ENCODE measurements at places on chromosomes 3 and 15.

- no peak for DNase-seq
Observed at GRCh38 chr15:64045774-64046420, 388 bp downstream of the DAPK2 start.

DNA sequence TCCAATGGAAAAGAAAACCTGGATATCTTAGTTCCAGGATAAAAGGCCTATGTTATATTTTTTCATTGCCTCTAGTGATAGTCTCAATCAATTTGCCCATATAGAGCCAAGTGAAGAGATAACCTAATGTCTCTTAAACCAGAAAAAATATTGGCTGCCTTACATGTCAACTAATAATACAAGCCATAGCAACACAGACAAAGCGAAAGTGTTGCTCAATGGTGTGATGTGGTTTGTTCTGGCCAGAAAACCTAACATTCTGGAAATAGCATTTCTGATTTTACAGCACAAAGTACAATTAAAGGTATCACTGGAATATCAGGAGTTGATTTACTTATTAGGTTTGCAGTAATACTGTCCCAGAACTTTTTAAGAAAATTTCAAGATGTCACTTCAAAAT, 101.5 kb downstream of the ATP8B4 start:
- DNase-seq = no peak

- no peak for DNase-seq
Observed at GRCh38 chr3:189122110-189122509, 49.7 kb upstream of the TPRG1 start.

- DNase-seq = peak; percentile 88
Observed at GRCh38 chr3:120879411-120879810, 28.6 kb upstream of the STXBP5L start.

- no peak for DNase-seq
Observed at GRCh38 chr3:131427226-131427625, 45.7 kb downstream of the NUDT16 start.

GRCh38 chr15:32866454-32867312, 148.9 kb downstream of the GREM1 start:
- no peak for DNase-seq

DNA sequence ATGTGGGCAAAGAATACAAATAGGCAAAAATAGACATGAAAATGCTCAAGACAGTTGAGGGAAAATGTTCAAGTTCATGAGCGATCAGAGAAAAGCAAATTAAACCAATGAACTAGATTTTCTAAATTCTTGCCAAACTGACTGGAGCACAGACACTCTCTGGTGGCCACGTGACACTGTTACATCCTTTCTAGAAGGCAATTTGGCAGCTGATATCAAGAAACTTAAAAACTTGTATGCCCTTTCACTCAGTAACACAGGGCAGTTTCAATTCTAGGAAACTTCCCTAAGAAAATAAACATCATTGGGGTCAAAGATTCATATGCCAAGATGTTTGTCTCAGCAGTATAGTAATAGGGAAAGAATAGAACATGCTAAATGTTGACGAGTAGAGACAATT, 52.2 kb downstream of the ABHD5 start:
- no peak for DNase-seq

- DNase-seq = peak; percentile 82
Observed at GRCh38 chr15:35182841-35183479, 97.9 kb upstream of the NANOGP8 start.

GRCh38 chr15:68580026-68580882, 1.5 kb downstream of the CORO2B start:
- DNase-seq = no peak

DNA sequence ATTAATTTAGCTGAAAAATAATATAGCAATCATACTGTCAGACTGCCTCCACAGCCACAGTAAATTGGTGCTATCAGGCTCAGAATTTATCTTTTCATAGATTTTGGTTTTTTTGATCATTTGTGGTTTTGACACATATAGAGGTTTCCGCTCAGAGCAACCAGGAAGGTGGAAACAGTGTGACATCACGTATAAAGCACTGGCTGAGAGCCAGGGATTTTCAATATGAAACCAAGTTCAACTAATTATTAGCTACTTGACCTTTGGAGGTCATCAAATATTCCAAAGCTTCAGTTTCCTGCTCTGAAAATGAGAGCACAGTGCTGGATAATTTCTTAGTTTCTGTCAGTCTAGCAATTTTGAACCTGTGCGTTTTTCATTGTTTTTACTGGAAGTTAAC, 433.8 kb upstream of the SUCLG2 start:
- DNase-seq = no peak

DNA sequence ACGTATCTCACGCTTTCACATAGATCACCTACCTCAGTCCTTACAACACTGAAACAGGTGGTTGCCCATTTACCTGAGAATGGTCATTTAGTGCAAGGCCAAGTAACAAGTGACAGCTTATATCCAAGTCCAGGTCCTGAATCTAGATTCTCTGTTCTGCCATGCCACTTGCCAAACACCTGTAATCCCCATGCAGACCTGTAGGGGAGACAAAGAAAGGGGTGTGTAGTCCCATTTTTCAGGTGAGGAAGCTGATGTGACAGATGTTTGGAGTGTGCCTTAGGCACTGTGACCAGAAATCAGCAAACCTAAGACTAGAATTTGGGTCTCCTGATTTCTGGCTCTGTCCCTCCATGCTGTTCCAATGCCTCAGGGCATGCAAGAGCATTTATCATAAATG, 12.7 kb downstream of the ZNF35 start:
- no peak for DNase-seq

GRCh38 chr3:170038434-170039110, 777 bp downstream of the GPR160 start:
- DNase-seq = no peak

DNA sequence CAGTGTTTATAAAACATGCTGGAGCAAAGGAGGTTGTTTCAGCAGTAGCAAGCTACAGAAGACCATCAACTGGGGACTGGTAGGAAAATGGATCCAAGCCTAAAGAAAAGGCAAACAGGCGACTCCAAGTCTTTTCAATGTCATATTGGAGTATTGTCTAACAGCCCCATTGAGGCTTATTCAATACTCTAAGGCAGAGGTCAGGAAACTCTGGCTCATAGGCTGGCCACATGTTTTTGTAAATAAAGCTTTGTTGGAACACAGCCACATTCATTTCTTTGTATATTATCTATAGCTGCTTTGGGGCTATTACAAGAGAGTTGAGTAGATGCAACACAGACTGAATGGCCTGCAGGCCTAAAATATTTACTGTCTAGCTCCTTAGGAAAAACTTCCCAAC, 77.5 kb downstream of the RPL22L1 start:
- DNase-seq = no peak

DNA sequence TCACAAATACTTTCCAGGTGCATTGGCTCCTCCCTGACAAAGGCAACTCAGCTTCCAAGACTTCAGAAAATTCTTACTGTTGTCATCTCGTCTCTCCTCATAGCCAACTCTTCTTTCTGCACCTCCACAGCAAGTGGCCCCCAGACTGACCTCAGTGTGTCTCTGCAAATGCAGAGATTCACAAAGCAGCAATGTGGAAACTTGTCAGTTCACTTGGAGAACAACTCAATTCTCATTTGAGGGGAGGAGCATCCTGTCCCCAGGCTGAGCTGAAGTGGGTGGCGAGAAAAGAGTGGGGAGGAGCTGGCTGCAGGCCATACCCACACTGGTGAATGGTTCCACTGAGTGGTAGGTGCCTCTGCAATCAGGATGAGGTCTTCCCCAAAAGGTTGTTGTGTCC, 248.7 kb upstream of the IL12A start:
- no peak for DNase-seq

DNA sequence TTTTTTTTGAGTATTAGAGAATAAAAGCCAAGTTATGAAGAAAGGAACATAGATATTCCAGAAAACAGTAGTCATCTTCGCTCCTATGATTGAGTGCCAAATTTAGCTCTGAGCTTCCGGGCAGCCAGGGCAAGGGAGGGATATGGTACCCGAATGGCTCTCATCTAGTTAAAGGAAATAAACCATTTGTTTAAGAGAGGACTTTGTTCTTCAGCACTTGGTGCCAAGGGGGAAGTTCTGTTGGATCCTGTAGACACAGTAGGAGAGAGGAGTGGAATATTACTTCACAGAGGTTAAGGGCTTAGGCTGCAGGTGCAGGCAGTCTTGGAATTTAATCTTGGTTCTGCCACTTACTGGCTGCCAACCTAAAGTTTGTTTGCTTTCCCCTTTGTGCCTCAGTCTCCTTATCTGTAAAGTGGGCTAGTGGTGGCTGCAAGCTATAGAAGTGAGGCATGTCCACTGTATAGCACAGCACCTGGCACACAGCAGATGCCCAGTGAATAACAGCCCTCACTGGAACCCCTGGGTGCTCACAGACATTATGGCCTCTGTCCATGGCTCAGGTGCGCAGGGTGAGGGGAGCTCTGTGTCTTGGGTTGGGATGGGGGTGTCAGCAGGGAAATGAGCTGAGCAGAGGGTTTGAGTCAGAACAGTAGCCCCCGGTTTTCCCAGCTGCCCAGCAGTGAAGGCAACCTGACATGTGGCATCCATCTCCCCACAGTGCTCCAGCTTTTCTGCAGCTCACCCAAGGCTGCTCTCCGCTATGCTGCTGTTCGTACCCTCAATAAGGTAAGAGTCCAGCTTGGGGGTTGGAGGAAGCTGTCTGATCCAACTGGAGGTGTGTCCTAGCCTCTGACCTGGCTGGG, 10.4 kb downstream of the COPG1 start:
- DNase-seq = no peak

DNA sequence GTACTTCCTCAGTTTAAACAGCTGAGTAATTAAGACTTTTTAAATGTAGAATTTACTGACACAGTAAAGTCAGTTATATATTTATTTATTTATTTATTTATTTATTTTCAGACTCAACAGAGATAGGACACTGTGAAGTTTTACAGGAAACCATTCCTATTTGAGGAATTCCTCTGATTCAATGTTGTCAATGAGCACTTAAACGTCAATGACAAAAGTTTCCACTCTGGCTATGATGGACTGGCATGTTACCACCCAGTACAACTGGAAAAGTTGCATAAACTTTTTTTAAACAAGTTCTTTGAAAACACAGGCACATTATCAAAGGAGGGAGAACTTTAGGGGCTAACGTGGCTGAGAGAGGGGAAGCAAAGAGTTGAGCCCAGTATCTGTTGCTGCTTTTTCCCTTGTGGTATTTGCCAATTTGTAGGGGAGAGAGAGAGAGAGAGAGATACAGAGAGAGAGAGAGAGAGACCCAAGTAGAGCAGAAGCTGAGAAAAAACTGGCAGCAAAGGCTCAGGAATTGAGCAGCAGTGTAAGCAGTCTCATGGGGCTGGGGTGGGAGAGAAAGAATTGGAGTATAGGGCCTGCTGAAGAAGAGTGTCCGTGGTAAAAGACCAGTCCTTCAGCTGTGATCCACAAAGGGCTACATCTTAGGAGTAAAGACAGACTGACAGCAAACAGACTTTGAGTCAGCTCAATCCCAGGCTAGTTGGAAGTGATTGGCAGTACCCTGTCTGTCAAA, 18.3 kb upstream of the ACTC1 start:
- no peak for DNase-seq

- no peak for DNase-seq
Observed at GRCh38 chr3:104642827-104643226, 723.9 kb upstream of the ALCAM start.

- DNase-seq = peak; percentile 76
Observed at GRCh38 chr15:40902605-40903561, 8.6 kb downstream of the VPS18 start.

DNA sequence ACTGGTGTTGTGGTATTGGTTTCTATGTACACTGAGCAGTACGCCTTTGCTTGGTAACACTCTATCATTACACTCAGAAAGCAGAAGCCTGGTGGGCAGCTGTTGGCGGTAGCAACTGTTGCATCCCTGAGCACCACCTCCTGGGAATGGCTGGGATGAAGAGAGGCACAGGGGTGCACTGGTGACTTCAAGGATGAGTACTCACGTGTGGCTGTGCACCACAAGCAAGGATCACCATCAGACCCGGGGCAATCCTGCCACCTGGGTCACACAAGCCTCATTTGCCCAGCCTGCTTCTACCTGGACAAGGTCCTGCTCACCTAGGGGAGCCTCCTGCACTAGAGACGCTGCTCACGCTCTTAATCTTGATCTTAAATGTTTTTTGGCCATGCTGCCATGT, 336.4 kb downstream of the SI start:
- no peak for DNase-seq

GRCh38 chr15:38354315-38354929, 99.5 kb upstream of the FAM98B start:
- DNase-seq = peak; percentile 74

All from cerebellar cortex (tissue), 1 donor.